ENCODE measurements at places on chromosomes 3 and 15. TPM values are rescaled to one million over a fixed set of nuclear protein-coding genes. Genes with fewer than 3 reads are reported as not detected.

Gene RLBP1
- total RNA-seq = 0.28 TPM

Gene ZIC1
- not detected for total RNA-seq

Gene CPN2
- not detected for total RNA-seq

Gene TMEM207
- not detected for total RNA-seq

Gene PAK6
- 20.3 TPM for total RNA-seq

Gene TIPIN
- total RNA-seq = 15.6 TPM

Gene IMPG2
- 0.14 TPM for total RNA-seq

Gene CHRNA7
- 0.50 TPM for total RNA-seq

Gene SAMMSON
- not detected for total RNA-seq

Gene OXSR1
- total RNA-seq = 66.7 TPM

Gene ALG1L2
- total RNA-seq = not detected

Gene NOX5
- under 0.01 TPM for total RNA-seq

Gene GCNT3
- 3.4 TPM for total RNA-seq

Gene SYNM
- 0.68 TPM for total RNA-seq

Gene NMNAT3
- 6.8 TPM for total RNA-seq

Gene PLA1A
- total RNA-seq = 0.14 TPM

Gene ISY1
- 22.9 TPM for total RNA-seq

Gene RTP4
- under 0.01 TPM for total RNA-seq

Gene SLCO2A1
- under 0.01 TPM for total RNA-seq

Gene ZBBX
- total RNA-seq = 0.07 TPM

Gene ENTPD3
- 24.3 TPM for total RNA-seq

Gene SLC15A2
- 2.4 TPM for total RNA-seq

Gene NDN
- total RNA-seq = 6.5 TPM

Gene KPNA1
- total RNA-seq = 33.2 TPM

Gene NLGN1
- total RNA-seq = 0.36 TPM

Gene ITIH1
- total RNA-seq = not detected

Gene GNB5
- 75.6 TPM for total RNA-seq

Gene MTHFS
- total RNA-seq = 15.7 TPM

Gene GMNC
- not detected for total RNA-seq

Gene HYAL1
- 5.8 TPM for total RNA-seq

Gene ETV5
- total RNA-seq = 28.7 TPM

Gene ADGRG7
- not detected for total RNA-seq

Gene WDR49
- 0.34 TPM for total RNA-seq

Gene MASP1
- 0.21 TPM for total RNA-seq

Gene CACNA2D3
- 1.0 TPM for total RNA-seq

All from nasal cavity respiratory epithelium epithelial cell of viscerocranial mucosa (primary cell).